LHCN-M2 (cell line): ENCODE measurements at places on chromosomes 2 and 18.
A peak's percentile ranks its signal among the peaks of the same experiment; 100 is the strongest.

- no peak for DNase-seq
These were observed 122.2 kb downstream of the DSC3 start for GRCh38 chr18:30920351-30920750.

- DNase-seq = no peak
These were observed 472.1 kb downstream of the ERBB4 start for GRCh38 chr2:212066546-212066945.

GRCh38 chr2:30899516-30900054 is 92.3 kb upstream of the CAPN13 start:
- no peak for DNase-seq

DNA sequence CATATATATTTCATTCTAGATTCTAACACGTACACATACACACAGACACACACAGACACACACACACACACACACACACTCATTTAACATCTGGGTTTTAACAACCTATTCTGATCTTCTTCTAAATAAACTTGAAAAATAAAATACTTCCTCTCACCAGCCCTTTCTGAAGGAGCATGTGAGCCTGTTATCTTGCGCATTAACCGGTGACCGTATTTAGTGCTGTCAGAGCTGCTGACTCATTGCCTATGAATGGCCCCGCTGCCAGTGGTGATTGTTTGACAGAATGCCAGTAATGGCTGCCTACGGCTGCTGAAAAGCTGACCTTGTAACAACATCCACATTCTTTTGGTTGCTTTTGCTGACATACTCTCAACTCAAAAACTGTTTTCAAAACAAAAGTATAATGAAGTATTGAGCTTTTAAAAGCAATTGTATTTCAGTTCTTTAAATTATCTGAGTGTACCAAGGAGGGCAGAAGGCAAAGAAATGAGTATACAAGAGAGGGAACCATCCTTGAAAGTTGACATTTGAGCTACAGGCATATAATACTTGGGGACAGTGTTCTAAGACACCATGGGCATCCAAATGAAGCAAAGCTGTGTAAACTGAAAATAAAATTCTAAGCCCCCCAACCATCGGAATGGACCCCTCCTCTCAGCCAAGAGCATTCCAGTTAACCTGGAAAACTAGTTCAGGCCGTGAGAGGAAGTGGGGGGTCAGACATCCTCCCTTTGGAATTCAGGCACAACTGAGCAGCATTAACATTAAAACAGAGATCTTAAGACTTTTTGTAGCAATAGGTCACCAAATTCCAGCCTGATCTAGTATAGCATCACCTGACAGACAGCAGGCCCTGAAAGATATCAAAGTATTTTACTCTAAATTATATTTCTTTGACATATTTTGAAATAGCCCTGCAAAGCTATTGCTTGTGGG is 50.2 kb upstream of the DTNA start:
- peak; percentile 93 for DNase-seq

GRCh38 chr2:20935168-20935775 is 108.6 kb downstream of the APOB start:
- DNase-seq = no peak

DNA sequence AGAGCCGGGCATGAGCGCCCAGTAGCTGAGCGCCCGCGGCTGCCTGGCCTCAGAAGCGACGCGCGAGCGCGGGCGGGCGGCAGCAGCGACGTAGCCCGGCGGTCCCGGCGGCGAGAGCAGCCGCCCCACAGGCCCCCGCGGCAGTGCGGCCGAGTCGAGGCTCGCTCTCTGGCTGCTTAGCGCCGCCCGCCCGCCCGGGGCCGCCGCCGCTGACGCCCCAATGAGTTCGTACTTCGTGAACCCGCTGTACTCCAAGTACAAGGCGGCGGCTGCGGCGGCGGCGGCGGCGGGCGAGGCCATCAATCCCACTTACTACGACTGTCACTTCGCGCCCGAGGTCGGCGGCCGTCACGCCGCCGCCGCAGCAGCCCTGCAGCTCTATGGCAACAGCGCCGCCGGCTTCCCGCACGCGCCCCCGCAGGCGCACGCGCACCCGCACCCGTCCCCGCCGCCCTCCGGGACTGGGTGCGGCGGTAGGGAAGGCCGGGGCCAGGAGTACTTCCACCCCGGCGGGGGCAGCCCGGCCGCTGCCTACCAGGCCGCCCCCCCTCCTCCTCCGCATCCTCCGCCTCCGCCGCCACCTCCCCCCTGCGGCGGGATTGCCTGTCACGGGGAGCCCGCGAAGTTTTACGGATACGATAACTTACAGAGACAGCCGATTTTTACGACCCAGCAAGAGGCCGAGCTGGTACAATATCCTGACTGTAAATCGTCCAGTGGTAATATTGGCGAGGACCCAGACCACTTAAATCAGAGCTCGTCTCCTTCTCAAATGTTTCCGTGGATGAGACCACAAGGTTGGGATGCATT is 847 bp downstream of the HOXD8 start:
- DNase-seq = no peak

- DNase-seq = no peak
These were observed 12.5 kb downstream of the SETBP1 start for GRCh38 chr18:44693030-44693784.

- no peak for DNase-seq
These were observed 760.0 kb downstream of the METTL4 start for GRCh38 chr18:1811282-1811681.

DNA sequence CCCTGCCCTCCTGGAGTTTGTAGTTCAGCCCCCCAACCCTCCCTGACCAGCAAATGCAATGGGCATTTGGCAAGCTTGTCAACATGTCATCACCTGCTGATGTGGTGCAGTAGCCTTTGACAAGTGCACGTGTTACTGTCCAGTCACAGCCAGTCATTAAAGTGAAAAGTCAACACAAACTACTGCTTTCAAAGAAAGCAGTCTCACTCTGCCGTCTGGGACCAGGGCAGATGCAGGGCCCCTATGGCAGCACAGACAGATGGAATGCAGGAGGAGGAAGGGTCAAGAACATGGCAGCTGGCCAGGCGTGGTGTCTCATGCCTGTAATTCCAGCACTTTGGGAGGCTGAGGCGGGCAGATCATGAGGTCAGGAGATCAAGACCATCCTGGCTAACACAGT is 222.4 kb upstream of the OSR1 start:
- DNase-seq = peak; percentile 62

DNA sequence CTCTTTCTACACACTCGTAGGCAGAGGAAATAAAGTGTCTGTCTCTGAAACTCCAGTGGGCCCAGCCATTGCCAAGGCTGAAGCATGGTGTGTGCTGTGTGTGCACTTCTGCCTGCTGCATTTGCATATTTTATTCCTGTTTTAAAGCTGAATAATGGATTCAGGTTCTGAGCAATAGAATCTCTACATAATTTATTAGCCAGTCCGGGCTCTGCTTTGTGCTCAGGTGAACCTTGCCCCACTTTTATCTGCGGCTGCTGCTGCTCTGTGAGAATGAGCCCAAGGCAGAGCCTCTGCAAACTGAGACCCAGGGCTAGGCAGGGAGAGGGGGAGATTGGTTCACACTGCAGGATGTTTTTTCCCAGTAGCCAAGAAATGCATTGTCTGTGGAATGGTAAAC is 64.6 kb upstream of the SH3BP4 start:
- no peak for DNase-seq

DNA sequence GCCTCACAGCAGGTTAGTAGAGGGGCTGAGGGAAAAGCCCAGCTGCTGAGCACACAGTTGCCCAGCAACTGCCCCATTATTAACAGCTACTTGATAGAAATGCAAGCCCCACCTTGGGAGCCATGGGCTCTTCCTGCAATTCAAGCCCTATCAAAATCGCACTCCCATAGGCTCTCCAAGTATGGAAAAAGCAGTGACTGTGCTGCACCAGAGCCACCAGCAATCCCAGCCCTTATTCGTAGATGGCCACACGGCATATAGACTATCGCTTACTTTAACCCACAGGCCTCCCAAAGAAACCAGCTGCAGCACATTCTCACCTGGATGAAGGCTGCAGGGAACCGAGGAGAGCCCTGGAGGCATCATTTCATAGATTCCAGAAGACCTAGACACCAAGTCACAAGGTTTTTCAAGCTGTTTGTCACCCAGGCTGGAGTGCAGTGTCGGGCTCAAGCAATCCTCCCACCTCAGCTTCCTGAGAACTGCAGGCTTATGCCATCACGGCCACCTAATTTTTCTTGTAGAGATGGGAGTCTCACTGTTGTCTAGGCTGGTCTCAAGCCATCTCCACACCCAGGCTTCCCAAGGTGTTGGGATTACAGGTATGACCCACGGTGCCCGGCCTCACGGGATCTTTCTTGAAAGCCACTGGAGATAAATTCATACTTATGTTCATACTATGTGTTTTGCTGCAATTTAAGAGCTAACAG is 11.3 kb downstream of the NCL start:
- no peak for DNase-seq

DNA sequence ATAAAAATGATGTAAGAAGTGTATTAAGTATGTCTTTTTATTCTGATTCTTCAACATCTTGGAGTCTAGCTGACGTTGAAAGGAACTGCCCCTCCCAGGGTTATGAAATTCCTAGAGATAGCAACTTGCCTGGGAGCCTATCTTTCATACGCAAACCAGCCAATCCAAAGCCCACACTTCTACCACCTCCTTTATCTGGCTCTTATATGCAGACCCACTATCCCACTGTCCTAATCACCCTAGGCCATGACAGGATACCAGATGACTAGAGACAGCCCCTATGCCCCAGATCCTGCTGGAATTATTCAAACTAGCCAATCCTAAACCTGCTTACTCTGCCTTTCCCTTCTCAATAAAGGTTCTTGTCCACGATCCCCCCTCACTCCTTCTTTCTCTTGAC is 11.8 kb upstream of the CDC42EP3 start:
- no peak for DNase-seq

DNA sequence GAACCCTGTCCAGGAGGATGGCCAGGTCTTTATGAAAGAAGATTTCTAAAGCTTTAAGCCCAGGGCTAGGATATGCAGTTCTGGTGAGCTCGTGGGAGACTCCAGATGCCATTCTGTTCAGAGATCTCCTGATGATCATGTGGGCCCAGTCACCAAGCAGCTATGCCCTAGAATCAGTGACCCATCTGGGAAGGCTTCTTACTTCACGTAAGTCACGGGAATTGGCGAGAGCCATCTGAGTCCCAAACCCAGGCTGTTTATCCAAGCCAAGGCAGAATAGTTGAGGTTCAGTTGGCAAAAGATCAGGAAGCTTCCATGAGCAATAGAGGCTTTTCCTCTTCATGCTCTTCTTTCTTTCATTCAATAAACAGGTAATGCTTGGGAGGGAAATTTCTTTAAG is 23.9 kb downstream of the ANTXR1 start:
- no peak for DNase-seq

- DNase-seq = no peak
These were observed 66.9 kb downstream of the STK39 start for GRCh38 chr2:168180483-168180882.

- DNase-seq = no peak
These were observed 641.6 kb downstream of the METTL4 start for GRCh38 chr18:1929720-1930119.

DNA sequence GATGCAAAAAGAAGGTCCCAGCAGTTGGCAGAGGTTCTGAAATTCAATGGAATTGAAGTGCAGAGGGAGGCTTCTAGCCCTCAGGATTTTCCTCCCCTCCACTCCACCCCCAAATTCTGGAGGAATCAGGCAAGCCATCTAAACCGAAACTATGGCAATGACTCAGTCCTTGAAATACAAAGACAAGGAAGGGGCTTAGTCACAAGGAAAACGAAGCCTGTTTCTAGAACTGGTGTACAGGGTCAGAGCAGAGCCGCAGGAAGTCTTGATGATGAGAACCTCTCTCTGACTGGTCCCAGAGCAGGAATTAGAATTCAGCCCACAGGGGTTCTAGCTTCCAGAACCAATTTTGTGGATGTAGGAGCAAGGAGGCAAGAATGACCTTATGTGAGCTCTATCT is 111.7 kb upstream of the SCN1A start:
- peak; percentile 90 for DNase-seq

DNA sequence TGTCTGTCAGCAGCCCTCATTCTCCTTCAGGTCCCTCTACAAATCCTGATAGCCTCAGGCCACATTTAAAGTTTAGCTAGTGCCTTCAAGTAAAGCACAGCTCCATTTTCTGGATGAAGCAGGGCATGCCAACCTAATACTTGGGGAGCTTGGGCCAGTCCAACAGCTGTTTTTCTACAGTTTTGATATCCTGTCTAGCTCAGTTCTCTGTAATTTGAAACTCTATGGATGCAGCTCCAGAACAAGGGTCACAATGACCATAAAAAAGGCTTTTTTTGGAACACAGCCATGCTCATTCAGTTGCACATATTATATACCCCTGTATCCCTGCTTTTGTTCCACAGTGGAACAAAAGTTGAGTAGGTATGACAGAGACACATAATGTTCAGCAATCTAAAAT is 373.5 kb downstream of the SUCLG1 start:
- no peak for DNase-seq

DNA sequence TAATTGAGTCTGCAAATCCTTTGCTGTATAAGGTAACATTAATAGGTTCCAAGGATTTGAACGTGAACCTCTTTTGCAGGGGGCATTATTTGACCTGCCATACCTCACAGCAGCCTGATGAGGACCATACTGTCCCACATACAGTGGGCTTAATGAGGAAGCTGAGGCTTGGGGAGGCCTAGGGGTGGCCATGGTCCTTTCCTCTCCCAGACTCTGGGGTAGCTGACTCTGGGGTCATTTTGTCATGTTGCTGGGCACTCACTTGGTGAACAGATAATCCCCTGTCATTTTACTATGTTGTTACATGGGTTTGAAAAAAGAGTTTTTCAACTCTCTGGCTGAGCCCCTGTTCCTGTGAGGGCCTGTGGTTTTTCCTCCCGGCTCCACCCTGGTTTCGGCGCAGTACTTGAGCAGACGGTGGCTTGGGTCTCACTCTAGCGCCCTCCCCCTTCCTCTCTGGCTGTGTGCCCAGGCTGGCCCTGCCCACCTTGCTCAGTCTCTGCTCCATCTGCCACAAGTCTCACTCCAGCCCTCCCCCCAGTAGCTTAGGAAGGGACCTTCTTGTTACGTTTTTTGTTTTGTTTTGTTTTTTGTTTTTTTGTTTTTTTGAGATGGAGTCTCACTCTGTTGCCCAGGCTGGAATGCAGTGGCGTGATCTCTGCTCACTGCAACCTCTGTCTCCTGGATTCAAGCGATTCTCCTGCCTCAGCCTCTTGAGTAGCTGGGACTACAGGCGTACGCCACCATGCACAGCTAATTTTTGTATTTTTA is 21.0 kb downstream of the INPP4A start:
- peak; percentile 54 for DNase-seq

GRCh38 chr18:32427084-32427900 is 43.4 kb downstream of the GAREM1 start:
- DNase-seq = peak; percentile 59

DNA sequence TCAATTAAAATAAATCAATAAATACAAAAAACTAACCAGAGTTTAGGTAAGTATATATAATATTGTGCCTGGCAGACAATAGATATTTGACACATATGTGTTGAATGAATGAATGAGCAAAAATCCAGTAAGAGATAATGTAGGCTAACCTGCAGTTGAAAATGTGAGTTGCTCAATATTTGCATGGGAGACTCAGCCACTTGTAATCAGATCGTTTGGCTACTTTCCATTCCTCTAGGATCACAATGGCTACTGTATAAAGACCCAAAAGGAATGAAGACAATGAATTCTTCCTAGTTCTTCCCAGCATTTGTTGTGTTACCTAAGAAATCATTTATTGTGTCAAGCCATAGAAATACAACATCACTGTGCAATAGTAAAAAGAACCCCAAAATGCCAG is 25.3 kb downstream of the PIEZO2 start:
- DNase-seq = no peak

GRCh38 chr2:31234683-31235503 is 941 bp downstream of the EHD3 start:
- no peak for DNase-seq

- no peak for DNase-seq
These were observed 20.9 kb upstream of the PPP1CB start for GRCh38 chr2:28730641-28731146.

- no peak for DNase-seq
These were observed 72.3 kb downstream of the BARD1 start for GRCh38 chr2:214737188-214737587.
